ENCODE measurements at places on chromosomes 4 and X.

DNA sequence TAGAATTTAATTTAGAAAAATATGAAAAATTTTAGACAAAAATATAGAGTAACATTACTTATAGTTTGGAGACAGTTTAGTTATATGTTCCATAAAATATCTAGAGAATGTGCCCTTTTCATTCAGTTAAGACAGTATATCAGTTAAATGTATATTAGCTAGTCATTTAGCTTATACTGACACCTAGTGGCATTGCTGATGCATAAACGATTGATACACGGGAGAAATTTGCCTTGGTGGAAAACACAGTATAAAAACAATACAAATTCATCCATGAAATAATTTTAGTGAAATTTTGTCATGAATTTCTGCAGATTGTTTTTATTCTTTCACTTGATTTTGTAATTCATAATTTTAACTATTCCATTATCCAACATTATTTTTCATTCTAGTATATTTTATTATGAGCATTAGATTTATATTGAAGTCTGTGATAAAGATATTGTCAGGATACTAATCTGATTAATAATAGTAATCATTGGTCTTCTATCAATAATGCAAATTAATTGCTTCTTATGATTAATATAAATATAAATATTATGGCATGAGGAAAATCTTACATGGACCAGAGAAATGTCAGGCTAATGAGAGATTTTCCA lies 219.0 kb downstream of the TLL1 start:
- peak; percentile 11 for DNase-seq

DNA sequence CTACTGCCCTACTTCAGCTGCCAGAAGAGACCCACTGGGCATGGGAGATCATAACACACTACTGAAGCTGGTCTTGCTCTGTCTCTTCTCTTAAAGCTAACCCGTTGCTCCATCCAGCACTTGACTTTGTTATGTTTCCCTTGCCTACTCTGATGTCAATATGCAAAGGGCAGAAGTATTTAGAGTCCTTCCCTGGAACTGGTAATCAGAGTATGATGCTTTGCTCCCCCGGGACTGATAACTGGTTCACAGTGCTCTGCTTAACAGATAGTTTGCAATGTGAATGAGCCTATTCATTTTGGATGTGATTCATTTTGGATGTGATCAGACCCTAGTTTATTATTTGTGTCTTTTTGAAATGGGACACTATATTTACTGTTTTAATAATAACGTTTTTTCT lies 12.3 kb upstream of the UCP1 start:
- DNase-seq = no peak

- peak; percentile 62 for DNase-seq
These were observed at the start of gene NUDT11 for GRCh38 chrX:51496501-51497291. TSS of gene NUDT11 (minus strand) at chrX:51496592. CDS start at chrX:51496444, 148 bp downstream.

DNA sequence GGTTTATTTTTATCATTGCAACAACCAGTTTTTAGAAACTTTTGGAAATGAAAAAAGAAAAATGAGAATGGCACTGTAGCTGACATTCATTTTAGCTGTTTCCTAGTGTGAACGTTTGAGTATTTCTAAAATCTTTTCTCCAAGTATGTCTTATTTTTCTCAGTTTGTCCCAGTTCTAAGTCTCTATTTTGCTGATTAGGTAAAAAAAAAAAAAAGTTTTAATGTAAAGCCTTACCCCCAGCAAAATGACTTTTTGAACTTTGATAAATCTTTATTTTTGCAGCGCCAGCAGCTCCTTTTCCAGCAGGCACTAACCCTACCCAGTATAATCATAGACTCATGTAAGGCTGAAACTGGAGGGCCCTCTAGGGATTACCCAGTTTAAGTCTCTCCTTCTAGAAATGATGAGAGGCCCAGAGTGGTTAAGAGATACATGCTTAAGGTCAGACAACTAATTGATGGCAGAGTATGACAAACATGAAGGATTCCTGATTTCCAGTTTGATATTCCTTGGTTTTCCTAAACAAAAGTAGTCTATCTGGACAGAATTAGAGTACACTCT lies 84.3 kb upstream of the SLC4A4 start:
- no peak for DNase-seq

DNA sequence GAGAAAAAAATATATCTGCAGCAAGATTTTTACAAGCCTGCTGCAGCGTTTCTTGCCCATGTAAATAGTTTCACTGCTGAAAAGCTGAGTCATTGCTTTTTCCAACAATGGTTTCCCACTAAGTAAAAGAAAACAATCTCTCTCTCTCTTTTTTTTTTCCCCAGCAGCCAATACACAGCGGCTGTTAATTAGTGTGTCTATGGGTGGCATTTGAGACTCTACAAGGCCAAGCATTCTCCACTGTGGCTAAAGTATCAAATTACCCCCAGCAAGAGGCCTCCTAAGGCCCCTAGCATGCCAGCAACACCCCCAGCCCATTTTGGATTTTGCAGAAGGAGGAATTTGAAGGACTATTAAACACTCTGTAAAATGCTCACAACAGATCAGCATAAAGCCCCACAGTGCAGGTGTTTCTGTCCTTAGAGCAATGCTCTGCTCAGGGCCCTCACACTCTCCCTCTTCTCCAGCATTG lies 837.4 kb downstream of the TRIML1 start:
- DNase-seq = peak; percentile 49

- DNase-seq = peak; percentile 49
These were observed 204.9 kb downstream of the APBB2 start for GRCh38 chr4:41009411-41009810.

DNA sequence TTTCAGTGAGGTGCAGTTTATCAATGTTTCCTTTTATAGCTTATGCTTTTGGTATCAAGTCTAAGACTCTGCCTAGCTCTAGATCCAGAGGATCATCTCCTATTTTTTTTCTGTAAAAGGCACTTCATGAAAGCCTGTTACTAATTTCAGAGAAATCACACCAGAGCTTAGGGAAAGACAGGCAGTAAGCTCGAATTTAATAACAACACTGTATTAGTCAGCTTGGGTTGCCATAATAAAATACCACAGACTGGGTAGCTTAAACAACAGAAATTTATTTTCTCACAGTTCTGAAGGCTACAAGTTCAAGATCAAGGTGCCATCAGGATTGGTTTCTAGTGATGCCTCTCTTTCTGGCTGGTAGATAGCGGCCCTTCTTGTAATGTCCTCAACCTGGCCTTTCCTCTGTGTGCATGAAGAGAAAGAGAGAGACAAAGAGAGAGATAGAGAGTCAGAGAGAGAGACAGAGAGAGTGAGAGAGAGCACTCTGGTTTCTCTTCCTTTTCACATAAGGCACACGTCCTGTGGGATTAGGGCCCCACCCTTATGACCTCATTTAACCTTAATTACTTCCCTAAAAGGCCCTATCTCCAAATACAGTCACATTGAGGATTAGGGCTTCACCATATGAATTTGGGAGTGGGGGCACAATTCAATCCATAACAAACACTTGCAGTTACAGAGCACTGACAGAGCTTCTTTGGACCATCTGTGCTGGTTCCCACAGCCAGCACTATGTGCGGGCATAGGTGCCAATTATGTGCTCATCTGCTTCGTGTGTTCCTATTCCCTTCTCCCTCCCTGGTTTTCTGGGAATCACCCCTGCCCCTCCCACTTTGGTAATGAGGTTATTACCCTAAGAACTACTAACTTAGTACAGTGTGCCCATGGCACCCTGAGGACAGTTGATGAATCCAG lies 114.8 kb upstream of the MED14 start:
- no peak for DNase-seq

- no peak for DNase-seq
These were observed 229.2 kb upstream of the AGA start for GRCh38 chr4:177671387-177671786.

- DNase-seq = no peak
These were observed 148.4 kb upstream of the ITM2A start for GRCh38 chrX:79515529-79515928.

- no peak for DNase-seq
These were observed 985.8 kb downstream of the TRAM1L1 start for GRCh38 chr4:116099596-116099995.

DNA sequence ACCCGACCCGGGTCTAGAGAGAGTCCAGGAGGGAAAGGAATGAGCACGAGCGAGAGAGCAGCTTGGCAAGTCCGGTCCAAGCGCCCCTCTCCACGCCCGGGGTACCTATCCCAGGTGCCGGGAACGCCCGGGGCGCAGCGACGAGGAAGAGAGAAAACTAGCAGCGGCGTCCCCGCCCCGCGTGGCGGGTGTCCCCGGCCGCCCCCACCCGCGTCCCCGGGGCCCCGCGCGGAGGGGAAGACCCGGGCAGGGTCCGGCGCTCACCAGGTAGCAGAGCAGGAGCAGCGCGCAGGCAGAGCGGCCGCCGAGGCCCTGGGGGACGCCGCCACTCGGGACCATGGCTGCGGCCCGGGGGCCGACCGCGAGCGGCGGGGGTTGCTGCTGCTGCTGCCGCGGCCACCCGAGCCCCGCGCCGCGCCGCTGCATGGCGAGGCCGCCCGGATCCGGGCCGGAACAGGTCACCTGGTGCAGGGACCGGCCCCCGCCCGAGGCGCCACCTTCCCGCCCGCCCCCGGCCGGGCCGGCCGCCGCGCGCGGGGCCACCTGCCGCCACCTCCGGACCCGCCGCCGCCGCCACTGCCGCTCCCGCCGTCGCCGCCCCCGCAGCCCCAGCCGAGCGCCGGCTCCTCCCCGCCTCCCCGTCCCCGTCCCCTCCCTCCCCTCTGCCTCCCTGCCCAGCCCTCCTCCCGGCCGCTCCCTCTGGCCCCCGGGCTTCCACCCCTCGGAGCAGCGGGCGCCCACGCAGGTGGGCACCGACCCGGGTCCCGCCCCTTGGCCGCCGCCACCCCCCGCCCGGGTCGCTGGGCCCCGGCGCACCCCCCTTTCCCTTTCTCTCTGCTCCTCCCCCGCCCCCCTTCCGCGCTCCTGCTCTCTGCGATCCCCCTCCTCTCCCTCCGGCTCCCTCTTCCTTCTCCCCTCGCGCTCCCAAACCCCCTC lies at the start of gene SEL1L3:
Gene SEL1L3, minus strand, starts transcription at position 578 of the 936 bp plus-strand sequence. Its CDS starts 152 bp downstream, at position 426.
- no peak for DNase-seq

DNA sequence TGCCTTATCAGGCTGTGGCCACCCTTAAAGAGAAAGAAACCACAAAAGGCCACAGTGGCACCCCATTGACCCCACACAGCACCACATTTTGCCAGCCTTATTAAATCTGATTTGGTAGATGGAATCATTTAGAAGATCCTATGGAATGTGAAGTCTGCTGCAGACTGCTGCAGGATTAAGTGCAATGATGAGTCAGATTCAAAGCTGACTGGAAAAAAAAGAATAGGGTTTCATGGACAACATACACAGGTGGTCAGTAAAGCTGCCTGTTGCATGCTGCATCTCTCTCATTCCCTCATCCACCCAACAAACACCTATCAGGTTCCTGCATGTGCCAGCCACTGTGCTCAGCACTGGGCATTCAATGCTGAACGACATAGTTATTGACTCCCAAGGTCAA lies 56.6 kb downstream of the CHST7 start:
- peak; percentile 27 for DNase-seq

- DNase-seq = no peak
These were observed 26.8 kb downstream of the DOCK11 start for GRCh38 chrX:118522230-118522926.

GRCh38 chrX:33207056-33207455 lies 4.3 kb downstream of the DMD start:
- no peak for DNase-seq

DNA sequence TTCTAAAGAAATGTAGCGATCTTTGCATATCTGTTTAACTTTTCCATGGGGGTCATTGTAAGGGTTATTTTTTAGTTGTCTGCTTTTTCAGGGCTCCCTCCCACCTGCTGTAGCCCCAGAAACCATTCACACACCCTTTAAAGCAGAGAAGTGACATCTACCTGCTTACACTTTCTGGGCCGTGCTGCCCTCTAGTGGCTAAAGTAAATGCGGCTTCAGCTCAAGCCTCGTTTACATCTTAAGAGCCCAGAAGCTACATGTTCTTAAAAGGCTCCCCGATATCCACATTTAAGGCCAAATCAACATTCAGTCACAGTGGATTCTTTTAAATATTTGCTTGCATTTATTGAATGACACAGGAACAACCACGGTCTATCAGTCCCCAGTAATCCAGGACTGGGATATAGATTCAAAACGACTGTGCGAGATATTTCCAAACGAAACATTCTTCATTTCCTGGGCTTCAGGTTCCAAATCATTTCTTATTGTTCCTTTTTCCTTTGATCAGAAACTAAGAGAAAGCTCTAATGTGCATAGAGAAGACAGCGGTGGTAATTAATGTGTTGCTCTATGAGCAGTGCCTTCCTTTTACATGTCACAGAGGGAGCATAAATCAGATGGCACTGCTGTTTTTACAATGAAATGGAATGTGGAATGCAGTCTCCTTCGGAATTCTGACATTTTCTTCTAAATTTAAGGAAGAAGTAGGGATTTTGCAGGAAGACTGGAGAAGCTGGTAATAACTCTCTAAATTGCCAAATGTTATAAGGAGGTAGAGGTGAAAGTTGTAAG lies 119.9 kb downstream of the RASGEF1B start:
- DNase-seq = peak; percentile 65

DNA sequence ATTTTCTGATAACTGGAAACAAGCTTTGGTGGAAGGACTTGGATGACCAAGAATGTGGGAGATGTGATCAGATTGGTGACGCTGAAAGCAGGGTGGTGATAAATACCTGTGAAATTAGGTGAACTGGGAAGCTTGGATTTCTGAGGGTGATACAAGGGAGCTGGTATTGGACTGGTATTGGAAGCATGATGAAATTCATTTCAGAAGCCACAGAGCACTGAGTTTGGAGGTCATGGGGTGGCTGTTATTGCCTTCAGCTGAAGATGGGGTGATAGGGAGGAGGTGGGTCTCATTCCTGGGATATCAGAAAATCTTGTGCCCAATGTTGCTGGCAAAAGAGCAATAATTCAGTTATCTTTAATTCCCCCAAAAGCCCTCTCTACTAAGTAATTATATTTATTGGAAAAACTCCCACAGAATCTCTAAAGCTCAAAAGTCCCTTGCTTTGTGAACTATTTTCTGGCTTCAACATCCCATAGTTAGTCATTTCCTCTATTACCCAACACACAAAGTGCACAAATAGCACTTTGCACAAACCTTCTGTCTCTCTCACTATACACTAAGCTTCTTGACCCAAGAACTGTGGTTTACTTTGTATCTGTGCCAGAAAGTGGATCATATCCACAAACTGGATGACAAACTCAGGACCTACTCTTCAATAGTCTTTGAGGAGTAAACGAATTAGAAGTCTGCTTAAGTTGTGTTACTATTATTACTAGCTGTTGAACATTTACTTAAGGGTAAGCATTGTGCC lies 23.1 kb upstream of the CAMK2D start:
- peak; percentile 93 for DNase-seq
